ENCODE measurements at places on chromosomes 16 and 17.

GRCh38 chr16:57748596-57748995 lies 13.0 kb downstream of the KATNB1 start:
- DNase-seq, result no peak

- DNase-seq, result no peak
These were observed 7.7 kb downstream of the PRR15L start for GRCh38 chr17:47949946-47950345.

- DNase-seq, result no peak
These were observed 72.9 kb downstream of the DNAH9 start for GRCh38 chr17:11671126-11671525.

- peak; percentile 55 for DNase-seq
These were observed 1.0 kb upstream of the HEXIM2 start for GRCh38 chr17:45160447-45161287.
